Activated CD4-positive, alpha-beta T cell treated with anti-CD3 and anti-CD28 coated beads, Interleukin-2, amount 50 U/mL, for 48 hours (primary cell): ENCODE measurements at places on chromosomes 3 and 15.
A peak's percentile ranks its signal among the peaks of the same experiment; 100 is the strongest.

DNA sequence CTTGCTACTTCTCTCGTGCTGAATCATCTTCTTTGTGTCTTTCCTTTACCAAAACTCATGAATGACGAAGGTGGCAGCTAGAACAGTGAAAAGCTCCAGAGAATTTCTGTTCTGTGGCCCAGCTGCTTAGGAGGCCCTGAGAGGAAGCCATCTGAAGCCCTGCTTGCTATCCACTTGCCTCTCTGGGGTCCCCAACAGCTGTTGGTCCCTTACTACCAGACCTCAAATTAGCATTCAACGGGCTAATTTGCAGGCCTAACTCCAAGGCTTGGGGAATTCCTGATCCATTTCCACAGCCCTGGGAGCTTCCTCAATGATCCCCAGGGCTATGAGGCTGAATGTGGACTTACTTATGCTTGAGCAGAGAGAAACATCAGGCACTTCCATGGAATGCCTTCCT lies 37.5 kb upstream of the FSTL1 start:
- DNase-seq: no peak

- DNase-seq: peak; percentile 41
Measured at GRCh38 chr15:58748852-58749531, 515 bp downstream of the ADAM10 start.

DNA sequence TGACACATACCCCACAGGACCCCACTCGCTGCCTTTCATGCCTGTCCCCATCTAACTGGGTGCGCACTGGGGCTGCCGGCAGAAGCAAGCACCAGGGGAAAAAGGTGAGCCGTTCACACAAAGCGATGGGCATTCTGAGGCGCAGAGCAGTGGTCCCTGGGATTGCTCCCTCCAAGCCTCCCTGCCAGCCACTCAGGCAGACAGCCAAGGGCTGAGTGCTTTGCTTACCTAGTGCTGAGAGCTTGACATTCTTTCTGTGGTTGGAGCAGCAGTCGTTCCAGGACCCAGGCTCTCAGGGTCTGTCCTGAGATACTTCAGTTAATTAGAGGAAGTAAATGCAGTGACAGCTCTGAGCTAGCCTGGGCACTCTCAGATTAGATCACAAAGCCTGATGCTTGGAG lies 5.7 kb downstream of the ESYT3 start:
- DNase-seq: no peak

- DNase-seq: no peak
Measured at GRCh38 chr3:30610702-30611368, 4.4 kb downstream of the TGFBR2 start.

DNA sequence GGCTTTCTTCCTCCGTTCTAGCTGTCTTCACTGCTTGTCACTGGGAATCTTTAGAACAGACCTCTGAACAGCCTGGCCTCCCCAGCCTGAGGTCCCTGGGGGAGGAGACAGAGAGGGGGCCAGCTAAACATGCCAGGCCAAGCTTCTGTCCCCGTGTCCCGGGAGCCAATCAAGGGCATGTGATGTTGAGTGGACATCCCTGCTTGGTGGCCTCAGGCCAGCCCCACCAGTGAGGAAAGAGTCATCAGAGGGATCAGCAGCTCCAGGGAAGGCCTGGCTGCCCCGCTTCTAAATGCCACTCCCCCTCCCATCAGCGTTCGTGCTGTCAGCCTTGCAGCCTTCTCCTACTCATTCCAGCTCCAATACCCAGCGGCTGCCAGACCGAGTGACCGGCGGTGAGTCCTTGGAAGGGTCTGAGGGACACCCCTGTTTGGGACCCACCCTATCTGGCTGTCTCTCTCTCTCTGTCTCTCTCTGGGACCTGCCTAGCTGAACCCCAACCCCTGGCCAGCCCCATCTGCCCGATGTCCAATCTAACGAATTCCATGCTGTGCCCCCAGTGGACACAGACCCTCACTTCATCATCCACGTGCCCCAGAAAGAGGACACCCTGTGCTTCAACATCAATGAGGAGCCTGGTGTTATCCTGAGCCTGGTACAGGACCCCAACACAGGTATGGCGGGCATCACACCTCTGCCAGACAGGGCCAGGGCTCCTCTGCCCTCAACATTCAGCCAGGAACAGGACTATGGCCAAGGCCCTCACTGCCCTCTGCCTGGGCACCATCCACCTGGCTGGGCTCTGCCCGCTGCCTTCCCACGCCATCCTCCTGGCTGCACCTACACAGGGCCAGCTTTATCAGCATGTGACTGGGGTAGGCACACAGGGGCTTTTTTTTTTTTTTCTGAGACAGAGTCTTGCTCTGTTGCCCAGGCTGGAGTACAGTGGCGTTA lies 6.6 kb upstream of the ITIH3 start:
- DNase-seq: no peak

- DNase-seq: no peak
Measured at GRCh38 chr3:187947927-187948682, 202.8 kb upstream of the BCL6 start.

GRCh38 chr15:33013827-33014445 lies 180.6 kb downstream of the FMN1 start:
- DNase-seq: no peak
